ENCODE measurements at places on chromosomes 7 and 10.

- no peak for DNase-seq
Observed at GRCh38 chr7:141610671-141611070, 59.5 kb downstream of the AGK start.

GRCh38 chr7:27066148-27066547, 29.7 kb downstream of the HOXA1 start:
- DNase-seq: no peak

GRCh38 chr10:126959431-126959830, 54.2 kb downstream of the DOCK1 start:
- DNase-seq: no peak

GRCh38 chr7:98836811-98837629, 32.8 kb downstream of the TMEM130 start:
- peak; percentile 11 for DNase-seq

- DNase-seq: no peak
Observed at GRCh38 chr10:122091722-122092121, 102.8 kb downstream of the TACC2 start.

DNA sequence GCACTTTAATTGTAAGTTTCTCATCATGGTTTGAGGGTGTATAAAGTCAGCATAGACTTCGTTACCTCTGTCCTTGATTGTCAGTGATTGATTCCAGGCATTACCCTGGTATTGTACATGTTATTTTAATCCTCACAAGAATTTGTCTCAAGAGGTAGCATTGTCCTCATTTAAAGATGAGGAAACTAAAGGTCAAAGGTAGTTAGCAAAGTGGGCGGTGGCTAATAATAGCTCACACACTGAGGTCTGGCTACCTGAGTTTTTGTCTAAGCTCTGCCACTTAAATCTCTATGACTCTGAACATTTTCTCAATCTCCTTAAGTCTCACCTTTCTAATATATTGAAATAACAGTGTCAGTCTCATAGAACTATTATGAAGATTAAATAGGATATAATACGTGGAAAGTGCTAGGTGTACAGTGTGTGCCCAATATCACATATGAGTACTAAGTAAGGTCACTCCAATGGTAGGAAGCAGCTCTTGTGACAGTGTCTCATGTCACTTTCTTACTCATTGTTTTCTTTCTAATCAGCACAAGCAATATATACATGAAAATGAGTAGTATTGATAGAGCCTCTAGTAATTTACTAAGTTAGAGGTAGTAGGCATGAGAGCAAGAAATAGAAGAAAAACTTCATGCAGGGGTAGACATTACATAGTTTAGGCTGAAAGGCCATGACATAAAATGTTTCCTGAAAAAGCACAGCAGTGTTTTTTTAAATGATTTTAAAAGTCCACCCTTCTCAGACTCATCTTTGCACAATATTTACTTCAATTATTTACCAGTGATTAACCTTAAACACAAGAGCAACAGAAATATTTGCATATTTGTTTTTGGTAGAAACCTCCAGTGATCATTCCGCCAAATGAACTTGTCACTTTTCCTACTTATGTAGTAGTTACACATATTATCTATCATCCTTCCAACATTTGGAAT, 21.0 kb downstream of the AHR start:
- DNase-seq: no peak

GRCh38 chr7:51141451-51142003, 175.1 kb downstream of the COBL start:
- DNase-seq: no peak

- no peak for DNase-seq
Observed at GRCh38 chr10:57979956-57980355, 287.7 kb downstream of the IPMK start.

DNA sequence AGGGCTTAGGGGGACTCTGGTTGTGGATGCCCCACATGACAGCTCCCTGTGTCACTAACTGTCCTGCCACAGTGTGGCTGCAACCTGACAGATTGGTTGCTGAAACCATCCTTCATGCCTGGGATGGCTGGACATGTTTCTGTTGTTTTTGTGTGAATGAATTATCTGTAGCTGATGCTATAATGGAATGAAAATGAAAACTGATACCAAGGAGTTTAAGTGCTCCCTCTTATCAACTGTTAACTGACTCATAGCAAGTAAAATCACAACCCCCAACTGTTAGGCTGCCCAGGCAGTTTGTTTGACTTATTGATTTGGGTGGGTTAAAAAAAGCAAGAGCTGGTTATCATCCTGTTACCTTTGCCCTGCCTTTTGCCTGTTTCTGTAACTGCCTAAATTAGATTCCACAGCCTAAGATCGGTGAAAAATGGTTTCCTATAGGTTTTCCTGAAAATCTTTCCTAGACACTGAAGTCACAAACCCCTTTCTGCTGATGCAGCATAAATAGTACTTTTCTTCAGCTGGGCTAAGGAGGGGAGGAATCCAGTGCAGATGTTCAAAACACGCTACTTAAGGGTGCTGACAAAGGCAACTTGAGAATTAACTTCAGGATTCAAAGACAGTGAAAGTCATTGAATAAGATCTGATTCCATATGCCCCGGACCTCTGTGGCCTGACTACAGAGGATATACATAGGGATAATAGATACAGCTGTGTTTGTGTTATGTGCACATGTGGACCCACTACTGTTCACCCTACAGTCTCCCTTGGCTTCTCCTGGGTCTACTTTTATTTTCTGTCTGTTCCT, 5.7 kb downstream of the FRAT2 start:
- no peak for DNase-seq

DNA sequence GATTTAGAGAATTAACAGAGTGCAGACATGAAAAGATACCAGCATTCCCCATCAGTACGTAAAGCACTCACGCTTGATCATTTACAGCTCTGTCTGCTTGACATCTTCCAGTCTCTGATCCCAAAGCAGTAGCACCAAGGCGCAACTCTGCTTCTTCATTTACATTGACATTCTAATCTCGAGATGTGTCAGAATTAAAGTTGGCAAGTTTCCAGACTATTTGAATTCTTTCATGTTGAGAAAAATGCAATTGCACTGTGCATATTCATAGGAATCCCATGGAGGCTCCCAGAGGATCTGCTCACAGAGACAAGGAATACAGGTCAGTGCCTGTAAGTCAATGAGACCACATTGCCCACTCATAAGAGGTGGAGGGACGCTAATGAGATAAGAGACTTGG, 183.9 kb downstream of the LRRN3 start:
- DNase-seq: peak; percentile 60

- DNase-seq: no peak
Observed at GRCh38 chr7:22140578-22140977, 194.9 kb upstream of the CDCA7L start.

- DNase-seq: no peak
Observed at GRCh38 chr10:127450644-127451043, 98.5 kb upstream of the NPS start.
